ENCODE measurements at places on chromosomes 2 and 18.

GRCh38 chr2:150441226-150441625 lies 46.2 kb downstream of the RND3 start:
- no peaks in the 10 kb centered on the region for H3K36me3 ChIP-seq
- DNase-seq, result no peak
- no peaks in the 10 kb centered on the region for H3K4me1 ChIP-seq

GRCh38 chr18:55173291-55173690 lies 214.0 kb upstream of the CCDC68 start:
- no peak for DNase-seq
- no peak overlapping the region for H3K27ac ChIP-seq
- no peaks in the 10 kb centered on the region for H3K4me1 ChIP-seq
- no peaks in the 10 kb centered on the region for H3K36me3 ChIP-seq
- H3K27me3 ChIP-seq, result no peaks in the 10 kb centered on the region
- H3K4me3 ChIP-seq, result no peak overlapping the region

GRCh38 chr18:77234504-77235365 lies 14.9 kb upstream of the GALR1 start:
- DNase-seq, result no peak
- no peaks in the 10 kb centered on the region for H3K4me1 ChIP-seq
- no peak overlapping the region for H3K4me3 ChIP-seq

- DNase-seq, result no peak
- no peaks in the 10 kb centered on the region for H3K27me3 ChIP-seq
- H3K36me3 ChIP-seq, result no peaks in the 10 kb centered on the region
- H3K4me1 ChIP-seq, result no peaks in the 10 kb centered on the region
- H3K27ac ChIP-seq, result no peak overlapping the region
Measured at GRCh38 chr18:51637881-51638280, 440.4 kb upstream of the MEX3C start.

DNA sequence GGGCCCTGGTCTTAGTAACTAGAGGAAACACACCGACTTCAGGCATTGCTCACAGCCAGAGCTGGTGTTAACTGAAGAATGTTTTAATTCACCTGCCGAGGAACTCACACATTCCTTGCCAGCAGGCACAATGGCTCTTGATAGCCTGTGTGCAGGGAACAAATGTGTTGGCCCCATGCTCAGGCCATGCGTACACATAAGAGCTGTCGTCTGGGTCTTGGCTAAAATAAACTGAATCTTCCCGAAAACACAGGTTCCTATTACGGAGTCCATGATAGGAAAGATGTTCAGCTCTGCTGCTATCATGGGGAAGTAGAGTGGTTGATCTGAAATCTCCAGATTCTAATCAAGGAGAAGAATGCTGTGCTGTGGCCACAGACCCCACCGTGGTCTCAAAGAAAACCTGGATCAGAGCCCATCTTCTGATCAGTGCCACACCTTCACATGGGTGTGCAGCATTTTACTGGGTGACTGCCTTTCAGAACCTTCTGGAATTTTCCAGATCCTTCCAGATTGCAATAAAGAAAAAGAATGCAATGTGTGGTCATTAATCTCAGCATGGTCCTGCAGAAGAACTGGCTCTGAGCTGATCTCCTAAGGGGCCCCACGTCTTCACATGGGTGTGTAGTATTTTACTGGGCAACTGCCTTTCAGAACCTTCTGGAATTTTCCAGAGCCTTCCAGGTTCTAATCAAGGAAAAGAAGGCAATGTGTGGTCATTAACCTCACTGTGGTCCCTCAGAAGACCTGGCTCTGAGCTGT lies 17.2 kb downstream of the MBP start:
- peaks cover 18% of the 10 kb centered on the region for H3K27me3 ChIP-seq
- H3K27ac ChIP-seq, result peak overlapping the region; percentile 74
- DNase-seq, result no peak
- peaks cover 8% of the 10 kb centered on the region for H3K4me1 ChIP-seq
- no peak overlapping the region for H3K4me3 ChIP-seq
